ENCODE measurements at places on chromosomes 2 and 18.

DNA sequence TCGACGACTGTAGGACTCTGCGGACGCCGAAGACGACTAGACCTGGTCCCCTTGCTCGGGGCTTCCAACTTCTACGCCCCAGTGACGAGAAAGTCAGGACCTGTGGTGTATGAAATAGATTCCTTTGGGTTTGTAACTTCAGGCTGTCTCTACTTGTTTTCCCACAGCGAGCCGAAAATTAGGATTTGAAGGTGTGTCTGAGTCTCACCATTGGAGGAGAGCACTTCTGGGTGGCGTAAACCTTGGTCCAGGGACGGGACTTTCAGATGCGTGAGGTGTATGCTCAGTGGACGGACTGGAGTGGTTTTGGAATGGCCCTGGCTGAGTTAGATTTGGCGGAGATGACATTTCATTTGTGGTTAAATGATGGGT lies 1.3 kb downstream of the BIRC6 start:
- DNase-seq = no peak

DNA sequence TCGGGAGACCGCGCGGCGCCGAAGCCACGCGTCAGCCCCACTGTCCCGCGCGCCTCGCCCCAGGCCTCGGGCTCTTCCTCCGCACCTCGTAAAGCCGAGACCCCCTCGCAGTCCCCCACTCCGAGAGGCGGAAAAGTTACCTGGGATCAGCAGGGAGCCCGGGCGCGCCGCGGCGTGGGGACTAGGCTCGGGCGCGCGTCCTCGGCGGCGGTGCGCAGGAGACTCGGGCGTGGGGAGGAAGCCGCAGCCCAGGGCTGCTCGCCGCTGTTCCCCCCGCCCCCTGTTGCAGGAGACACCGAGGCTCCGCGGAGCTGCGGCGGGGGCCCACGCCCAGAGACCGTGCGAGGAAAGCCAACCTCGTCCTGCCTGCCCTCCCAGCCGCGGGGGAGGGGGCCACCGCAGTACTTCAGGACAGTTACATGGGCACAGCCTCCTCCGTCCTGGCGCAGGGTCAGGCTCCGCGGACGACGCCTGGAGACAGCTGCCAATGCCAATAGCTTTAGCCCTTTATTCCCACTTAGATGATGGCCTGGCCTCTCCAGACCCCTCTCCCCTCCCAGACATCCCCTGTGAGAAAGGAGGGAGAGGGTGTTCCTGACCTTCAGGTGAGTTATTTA lies at the start of gene EPB41L3:
EPB41L3 (minus strand) TSS at position 225 of the 617 bp plus-strand sequence. CDS start 54,814 bp downstream, outside the sequence.
- no peak for DNase-seq

DNA sequence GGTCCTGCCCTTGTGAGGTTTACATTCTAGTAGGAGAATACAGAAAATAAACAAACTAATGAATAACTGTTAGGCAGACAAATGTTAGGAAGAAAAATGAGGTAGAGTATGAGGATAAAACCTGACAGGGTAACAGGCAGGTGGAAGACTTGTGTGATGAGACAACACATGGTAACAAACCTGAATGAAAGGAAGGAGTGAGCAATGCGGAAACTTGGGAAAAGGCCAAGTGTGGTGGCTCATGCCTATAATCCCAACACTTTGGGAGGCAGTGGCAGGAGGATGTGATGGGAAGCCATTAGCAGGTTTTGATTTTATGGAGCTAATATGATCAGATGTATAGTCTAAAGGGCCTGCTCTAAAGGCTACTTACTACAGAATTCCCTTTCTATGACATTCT lies 74.2 kb downstream of the INO80D start:
- DNase-seq = no peak

DNA sequence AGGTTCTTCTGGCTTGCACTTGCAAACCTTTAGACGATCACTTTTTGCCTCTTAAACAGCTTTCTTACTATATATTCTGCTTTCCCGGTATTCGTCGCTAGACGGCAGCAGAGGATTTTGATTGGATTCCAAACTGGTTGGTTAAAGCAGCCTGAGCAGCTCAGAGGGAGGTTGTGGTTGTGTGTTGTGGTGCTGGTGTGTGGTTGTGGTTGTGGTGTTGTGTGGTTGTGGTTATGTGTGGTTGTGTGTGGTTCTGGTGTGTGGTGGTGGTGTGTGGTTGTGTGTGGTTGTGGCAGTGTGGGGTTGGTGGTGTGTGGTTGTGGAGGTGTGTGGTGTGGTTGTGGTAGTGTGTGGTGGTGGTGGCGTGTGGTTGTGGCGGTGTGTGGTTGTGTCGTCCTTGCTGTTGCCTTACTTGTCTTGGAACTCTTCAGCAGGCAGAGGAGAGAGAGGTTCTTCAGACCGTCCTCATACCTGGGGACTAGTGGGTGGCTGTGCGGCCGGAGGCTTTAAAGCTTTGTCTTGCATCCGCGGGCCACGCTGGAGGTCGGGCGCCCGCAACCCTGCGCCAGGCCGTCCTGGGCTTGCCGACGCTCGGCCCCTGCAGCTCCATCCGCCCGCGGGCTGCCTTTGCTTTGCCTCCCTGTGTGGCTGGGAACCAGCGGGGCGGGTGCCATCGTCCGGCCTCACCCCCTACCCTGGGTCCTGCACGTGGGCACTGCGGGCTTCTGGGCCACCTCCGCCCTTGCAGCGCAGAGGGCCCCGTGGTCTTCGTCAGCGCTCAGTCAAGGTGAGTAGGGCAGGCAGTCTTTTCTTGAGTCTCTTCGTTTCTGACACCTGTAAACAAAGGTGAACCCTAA lies 190.8 kb downstream of the ARHGAP28 start:
- peak; percentile 58 for DNase-seq

DNA sequence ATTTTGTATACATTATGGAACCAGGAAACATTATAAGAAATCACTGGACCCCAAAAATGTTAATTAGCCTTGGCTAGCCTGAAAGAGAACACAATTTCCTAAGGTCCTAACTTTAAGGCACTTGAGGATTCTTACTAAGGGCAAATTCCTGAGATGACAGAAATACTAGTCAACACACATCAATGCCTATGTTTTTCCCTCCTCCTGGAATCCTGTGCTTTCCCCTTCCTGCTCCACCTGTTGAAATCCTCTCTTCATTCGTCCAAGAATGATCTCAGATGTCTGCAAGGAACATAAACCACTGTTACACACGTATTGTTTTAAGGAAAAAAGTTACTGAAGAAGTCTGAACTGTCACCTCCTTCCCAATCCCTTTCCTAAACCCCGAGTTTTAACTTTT lies 21.2 kb upstream of the DARS1 start:
- DNase-seq = peak; percentile 25
